ENCODE measurements at places on chromosomes 1 and 21. TPM values are rescaled to one million over a fixed set of nuclear protein-coding genes. Genes with fewer than 3 reads are reported as not detected.

Gene S100A16
- 906 TPM for total RNA-seq

DNA sequence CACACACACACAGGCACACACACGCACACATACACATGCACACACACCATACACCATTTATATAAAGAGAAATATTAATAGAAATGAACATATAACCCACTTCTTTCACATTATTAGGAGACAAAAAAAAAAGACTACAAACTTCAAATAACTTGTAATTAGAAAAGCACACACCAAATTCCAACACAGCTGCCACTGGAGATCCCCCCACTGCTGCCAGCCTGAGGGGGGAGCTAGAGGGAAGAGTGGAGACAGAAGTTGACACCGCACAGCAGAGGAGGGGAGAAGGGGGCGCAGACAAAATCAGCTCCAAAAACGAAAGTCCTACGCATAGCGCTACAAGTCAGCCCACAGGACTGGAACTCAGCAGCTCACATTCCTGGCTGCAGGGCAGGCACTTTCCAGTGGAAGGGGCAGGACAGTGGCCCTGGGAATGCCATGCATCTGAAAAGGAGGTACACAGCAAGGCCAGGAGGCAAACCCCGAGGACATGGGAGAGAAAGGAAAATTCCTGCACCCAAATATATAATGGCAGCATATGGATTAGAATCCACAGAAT is 36.5 kb downstream of the LGALS8 start:
- no peak for DNase-seq

DNA sequence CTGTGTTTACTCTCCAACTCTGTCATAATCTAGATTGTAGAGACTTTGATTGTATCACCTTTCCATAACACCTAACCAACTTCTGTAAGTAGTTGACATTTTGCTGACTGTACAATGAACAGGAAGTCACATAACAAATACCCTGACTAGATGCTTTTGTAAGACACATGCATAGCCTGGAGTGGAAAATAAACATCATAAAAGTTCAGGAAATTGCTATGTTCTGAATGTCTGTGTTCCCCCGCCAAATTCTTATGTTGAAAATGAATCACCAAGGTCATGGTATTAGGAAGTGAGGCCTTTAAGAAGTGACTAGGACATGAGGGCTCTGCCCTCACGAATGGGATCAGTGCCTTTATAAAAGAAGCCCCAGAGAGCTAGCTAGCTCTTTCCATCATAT is 40.4 kb upstream of the ZSWIM5 start:
- peak; percentile 96 for DNase-seq

DNA sequence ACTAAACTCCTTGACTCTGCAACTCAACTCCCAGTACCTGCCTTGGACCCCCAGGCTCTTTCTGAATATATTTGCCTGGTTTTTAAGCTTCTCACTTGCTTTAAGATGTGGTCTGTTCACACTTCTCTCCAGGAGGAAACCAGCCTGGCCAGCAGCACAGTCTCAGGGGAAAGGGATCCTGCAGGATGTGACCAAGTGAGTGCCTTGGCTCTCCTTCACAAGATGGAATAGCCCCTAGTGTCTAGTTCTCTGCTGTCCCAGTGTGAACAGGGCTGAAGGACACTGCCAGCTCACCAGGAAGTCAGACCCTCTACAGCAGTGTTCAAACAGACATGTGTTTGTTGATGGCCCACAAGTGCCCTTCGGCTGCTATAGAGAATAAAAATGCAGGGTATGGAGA is 32.9 kb downstream of the CD244 start:
- DNase-seq, result no peak

- peak; percentile 34 for DNase-seq
These were observed 135.9 kb downstream of the TM2D1 start for GRCh38 chr1:61588736-61589672.

- no peak for DNase-seq
These were observed 2.1 kb downstream of the FBLIM1 start for GRCh38 chr1:15760520-15761211.

- no peak for DNase-seq
These were observed 1.6 kb downstream of the CD247 start for GRCh38 chr1:167516404-167517388.

Gene RGS16
- 1.0 TPM for total RNA-seq

DNA sequence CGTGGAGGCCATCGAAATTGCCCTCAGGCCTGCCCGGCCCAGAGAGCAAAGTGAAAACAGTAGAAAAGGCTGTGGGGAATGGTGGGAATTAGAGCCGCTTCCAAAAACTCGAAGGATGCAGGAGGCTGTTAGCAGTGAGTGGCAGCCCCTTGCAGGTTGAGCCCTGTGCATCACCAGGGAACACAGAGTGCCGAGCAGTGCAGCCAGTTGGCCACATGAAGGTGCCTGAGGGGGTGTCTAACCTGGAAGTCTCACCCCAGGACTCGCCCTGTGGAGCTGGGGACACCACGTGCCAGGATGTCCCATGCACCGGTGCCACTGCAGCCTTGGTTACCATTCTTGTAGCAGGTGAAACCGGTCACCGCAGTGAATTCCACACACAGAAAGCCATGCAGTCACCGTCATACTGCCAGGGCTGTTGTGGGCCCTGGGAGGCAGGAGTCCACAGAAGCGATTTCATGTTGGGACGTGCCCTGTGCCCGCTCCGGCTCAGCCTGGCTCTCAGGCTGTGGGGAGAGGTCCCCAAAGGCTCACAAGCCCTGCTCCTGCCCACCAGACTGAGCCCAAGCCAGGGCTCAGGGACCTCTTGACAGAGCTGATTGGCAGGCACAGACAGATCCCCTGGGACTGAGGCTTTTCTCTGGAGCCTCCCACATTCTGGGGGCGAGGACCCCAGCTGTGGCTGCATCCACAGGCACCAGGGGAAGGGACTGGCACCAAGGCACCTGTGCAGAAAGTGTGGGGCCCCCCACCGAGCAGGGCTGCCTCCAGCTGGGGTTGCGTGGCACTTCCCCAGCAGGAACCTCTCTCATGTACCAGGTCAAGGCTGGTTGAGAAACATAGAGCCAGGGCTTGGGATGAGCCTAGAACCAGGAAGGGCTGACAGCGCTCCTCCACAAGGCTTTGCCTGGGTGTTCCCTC is 16.7 kb upstream of the ACTRT2 start:
- no peak for DNase-seq

Gene RSPO1
- not detected for total RNA-seq

GRCh38 chr1:110305900-110306420 is 33.2 kb upstream of the RBM15 start:
- no peak for DNase-seq

DNA sequence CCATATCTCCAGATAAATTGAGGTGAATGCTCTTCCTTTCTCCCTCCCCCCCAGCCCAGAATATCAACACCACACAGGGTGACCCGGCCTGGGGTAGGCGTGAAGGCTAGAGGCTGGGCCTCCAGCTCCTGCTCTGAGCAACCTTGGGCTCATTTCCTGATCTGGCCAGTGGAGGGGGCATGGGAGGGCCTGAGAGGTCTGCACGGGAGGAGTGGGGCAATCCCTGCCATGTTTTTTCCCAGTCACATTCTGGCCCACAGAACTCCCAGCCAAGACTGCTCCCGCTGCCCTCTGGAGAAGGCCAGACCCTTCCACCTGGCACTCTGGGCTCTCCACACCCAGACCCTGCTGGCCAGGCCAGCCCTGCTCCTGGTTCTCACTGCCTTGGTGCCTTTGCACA is 3.9 kb downstream of the CLDN19 start:
- no peak for DNase-seq

GRCh38 chr1:26006710-26007109 is 8.8 kb upstream of the PAFAH2 start:
- no peak for DNase-seq
